ENCODE measurements at places on chromosomes 12 and 14. TPM values are rescaled to one million over a fixed set of nuclear protein-coding genes. Genes with fewer than 3 reads are reported as not detected.

RAB2B gene
- 15.6 TPM for total RNA-seq

B4GALNT1 gene
- not detected for total RNA-seq

CFAP54 gene
- 0.52 TPM for total RNA-seq

DNA sequence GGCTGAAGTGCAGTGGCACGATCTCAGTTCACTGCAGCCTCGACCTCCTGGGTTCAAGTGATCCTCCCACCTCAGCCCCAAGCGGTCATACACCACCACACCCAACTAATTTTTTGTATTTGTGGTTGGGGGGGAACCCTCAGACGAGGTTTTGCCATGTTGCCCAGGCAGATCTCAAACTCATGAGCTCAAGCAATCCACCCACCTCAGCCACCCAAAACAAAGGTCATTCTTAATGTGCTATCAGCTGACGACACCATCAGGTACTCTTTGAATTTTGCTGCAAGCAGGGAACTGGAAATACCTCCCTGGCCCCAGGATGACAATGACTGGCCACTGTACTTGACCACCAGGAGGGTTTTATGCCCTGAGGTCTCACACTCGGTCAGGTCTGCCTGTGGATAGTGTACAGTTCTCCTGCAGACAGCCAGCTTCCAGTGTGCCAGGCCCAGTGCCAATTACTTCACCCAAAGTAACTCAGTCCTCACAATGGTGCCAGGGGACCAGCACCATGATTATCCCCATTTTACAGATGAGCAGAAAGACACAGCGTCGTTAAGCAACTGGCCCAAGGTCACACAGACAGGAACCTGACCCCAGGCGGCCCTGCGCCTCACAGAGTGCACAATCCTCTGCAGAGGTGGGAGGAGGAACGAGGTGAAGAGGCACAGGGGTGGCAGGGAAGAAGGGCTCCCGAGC, 42.9 kb downstream of the ITPK1 start:
- no peak for DNase-seq

GRCh38 chr14:37179896-37180502, 7.6 kb upstream of the SLC25A21 start:
- no peak for DNase-seq

DNA sequence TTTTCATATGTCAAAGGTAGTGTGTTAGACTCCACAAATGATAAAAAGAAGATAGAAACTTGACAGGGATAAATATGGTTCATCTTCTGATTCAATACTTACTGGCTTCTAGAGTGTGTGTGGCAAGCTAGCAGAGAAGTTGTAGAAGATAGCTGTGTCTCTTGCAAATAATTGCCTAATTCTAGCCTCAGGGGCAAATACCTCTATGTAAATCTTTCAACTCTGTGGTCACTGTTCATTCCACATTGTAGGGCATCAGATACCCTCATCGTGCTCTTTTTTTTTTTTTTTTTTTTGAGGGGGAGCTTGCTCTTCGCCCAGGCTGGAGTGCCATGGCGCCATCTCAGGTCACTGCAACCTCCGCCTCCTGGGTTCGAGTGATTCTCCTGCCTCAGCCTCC, 1.7 kb downstream of the OLR1 start:
- no peak for DNase-seq

DNA sequence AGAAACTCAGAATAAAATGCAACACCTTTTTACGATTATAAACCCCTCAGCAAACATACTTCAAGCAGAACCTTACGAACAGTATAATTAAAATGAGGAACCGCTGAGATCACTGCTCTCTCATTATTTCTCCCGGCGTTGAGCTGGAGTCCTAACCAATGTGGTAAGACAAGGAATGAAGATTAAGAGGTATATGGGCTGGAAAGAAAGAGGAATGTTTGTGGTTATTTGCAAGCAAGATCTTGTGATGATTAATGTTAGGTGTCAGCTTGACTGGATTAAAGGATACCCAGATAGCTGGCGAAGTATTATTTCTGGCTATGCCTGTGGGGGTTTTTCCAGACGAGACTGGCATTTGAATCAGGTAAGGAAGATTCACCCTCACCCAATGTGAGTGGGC, 10.3 kb upstream of the ZNF84 start:
- no peak for DNase-seq

GRCh38 chr14:90546767-90547166, 149.9 kb downstream of the CALM1 start:
- no peak for DNase-seq

DNA sequence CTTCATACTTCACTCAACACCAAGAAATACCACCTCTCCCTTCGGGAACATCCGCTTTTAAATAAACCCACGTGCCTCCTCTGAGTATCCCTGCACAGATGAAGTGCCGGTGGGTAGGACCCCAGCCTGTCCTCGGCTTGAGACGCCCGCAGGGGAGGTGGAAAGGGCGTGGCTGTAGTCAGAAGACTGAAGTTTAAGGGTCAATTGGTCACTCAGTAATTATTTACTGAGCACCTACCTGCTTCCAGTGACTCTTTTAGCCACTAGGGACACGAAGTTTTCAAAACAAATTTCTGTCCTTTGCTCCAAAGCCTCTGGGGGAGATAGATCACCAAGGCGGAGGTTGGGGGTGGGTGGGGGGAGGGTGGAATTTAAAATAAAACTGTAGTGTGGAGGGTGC, 309.4 kb downstream of the VRK1 start:
- no peak for DNase-seq

GRCh38 chr12:28974166-28974565, 174.9 kb upstream of the FAR2 start:
- DNase-seq = no peak

GLIPR1L1 gene
- not detected for total RNA-seq

DNA sequence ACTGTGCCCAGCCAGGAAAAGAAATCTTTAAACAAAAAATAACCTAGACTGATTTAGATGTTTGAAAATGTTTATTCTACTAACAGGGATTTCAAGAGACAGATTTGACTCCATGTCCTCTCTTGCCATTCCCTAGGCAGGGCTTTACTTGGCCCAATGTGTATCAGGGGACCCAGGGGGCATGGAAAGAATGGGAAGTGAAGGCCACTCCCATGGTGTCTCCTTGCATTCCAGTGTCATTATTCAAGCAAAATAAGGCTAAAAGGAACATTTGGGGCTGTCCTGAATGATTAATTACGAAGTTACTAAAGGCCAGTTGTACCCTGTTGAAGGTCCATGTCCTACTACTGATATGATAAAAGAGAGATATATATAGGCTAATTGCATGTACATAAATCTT, 151.9 kb upstream of the ATF7IP start:
- DNase-seq = no peak

DNA sequence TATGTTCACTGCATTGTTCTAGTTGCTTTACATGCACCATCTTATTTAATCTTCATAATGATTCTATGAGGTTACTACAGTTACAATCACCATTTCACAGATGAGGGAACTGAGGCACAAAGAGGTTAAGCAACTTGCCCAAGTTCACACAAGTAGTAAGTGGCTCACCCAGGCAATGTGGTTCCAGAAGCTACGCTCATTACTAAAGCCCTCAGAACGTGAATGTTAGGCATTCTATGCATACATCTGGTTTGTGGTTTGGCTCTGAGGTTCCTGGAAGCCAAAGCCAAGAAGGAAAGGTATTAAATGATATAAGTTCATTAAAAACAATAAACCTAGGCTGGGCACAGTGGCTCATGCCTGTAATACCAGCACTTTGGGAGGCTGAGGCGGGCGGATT, 14.4 kb upstream of the VRTN start:
- no peak for DNase-seq

GDF3 gene
- not detected for total RNA-seq

DNA sequence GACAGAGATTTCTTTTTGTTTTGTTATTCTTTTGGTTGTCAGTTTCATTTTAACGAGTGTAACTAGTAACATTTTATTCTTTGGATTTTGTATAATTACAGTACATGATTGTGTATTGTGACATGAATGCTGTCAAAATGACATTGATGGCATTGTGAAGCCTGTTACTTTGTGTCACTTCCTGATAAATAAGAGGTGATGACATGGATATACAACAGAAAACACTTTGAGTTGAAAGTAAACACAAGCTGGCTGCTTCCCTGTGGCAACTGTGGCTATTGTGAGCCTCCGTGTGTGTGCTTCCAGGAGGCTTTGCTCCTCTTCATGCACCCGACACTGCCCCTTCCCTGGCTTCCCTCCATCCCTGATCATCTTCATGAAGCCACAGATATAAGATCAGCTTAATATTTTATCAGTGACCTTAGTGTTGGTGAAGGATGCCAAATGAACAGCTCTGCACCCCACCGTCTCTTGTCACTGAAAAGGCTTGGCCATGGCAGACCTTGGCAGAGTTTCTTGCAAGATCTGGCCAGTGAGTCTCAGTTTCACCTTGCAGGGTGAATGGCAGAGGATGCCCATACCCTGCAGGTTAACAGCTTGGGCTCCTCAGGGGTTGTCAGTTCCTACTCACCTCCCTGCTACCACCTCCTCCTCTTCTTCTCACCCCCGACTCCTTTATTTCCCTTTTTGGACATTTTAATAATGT, 191.9 kb downstream of the EPS8 start:
- DNase-seq = no peak

GRCh38 chr12:64636856-64637255, 26.6 kb downstream of the RASSF3 start:
- DNase-seq = no peak

Measured in body of pancreas (tissue), 4 donors.